ENCODE measurements at places on chromosomes 13 and 19. TPM values are rescaled to one million over a fixed set of nuclear protein-coding genes. Genes with fewer than 3 reads are reported as not detected.

Gene CPB2
- not detected for total RNA-seq

Gene ASPDH
- total RNA-seq, result not detected

Gene TIMM29
- total RNA-seq, result 47.7 TPM

Gene SIGLEC5
- total RNA-seq, result not detected

Gene PCDH8
- not detected for total RNA-seq

Gene KANK2
- 399 TPM for total RNA-seq

Gene PBX4
- total RNA-seq, result 6.0 TPM

Gene ERICH4
- not detected for total RNA-seq

Gene CEACAM6
- total RNA-seq, result not detected

Gene SIGLEC14
- total RNA-seq, result not detected

Gene TJP3
- total RNA-seq, result 0.26 TPM

Gene TUBB4A
- not detected for total RNA-seq

Gene PINLYP
- total RNA-seq, result 5.3 TPM

Gene RFPL4AL1
- total RNA-seq, result not detected

Gene VSTM2B
- not detected for total RNA-seq
